ENCODE measurements at places on chromosomes 6 and 20.

DNA sequence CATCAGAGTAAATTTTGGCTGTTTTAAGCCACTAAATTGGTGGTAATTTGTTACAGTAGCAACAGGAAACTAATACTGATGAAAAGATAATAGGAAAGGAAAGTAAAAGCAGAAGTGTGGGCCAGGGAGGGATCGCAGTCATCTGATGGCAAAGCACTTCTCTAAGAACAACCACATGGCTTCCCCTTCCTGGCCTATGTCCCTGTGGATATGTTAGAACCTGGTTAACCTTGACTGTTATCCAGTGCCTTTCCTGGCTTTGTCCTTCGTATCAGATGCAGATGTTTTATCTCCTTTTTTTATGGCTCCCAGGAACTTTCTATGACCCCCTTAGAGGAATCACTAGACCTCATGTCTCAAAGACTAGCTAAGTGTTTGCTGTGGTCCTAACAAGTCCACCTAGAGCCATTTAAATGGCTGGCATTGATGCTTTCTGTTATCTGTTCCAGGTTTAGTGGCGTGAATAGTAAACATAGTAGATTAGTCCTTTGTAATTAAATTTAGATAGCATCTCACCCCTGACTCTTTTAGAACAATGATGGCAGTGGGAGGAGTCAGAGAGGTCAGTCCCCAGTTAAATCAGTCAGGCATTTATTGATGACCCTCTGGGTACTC, 79.2 kb upstream of the PHACTR2 start:
- DNase-seq = no peak

GRCh38 chr20:37228082-37228481, 33.5 kb downstream of the GHRH start:
- DNase-seq = no peak

GRCh38 chr20:59028812-59029211, 3.3 kb downstream of the ATP5F1E start:
- DNase-seq = no peak

DNA sequence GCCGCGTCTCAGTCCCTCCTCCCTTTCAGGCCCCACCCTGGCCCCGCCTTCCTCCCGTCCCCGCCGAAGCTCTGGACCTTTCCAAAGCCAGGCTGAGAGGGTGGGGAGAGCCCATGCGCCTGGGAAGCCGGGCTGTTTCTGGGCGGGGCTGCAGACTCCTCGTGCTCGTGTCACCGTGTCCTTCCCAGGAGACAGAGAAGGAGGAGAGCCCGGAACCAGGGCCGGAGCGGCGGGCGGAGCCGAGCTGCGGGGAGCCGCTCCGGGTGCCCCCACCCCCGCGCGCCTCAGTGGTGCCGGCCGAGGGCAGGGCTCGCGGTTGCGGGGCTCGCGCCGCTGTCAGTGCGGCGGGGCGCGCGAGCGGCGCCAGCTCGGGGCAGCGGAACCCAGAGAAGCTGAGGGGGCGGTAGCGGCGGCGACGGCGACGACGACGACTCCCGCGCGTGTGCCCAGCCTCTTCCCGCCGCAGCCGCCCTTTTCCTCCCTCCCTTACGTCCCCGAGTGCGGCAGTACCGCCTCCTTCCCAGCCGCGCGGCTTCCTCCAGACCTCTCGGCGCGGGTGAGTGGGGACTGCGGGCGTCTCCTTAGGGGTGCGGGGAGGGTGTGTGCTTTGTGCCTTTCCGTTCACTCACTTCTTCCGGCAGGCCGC, at the start of gene RALY:
TSS of gene RALY (plus strand) at position 336 of the 646 bp plus-strand sequence. CDS start 78,164 bp downstream, outside the sequence.
- peak; percentile 88 for DNase-seq

- DNase-seq = peak; percentile 12
Measured at GRCh38 chr6:14309516-14309915, 191.9 kb downstream of the CD83 start.

- no peak for DNase-seq
Measured at GRCh38 chr20:11372876-11373790, 544.6 kb upstream of the BTBD3 start.

DNA sequence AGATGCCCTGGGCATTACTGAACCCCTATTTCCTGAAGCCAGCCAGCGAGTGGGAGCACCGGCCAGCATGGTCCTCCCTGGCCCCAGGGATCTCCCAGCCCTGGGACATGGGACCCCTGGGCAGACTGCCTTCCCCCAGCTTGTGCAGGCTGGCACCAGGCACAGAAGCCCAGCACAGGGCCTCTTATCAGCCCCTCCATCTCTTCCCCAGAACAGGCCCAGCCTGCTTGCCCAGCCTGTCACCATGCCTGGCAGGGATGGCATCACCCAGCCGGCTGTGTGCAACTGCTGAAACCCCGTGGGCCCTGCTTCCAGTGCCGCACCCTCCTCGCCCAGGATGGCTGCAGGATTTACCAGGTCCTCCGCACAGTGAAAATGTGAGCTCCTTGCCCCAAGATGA, 6.1 kb upstream of the OSBPL2 start:
- DNase-seq = no peak

DNA sequence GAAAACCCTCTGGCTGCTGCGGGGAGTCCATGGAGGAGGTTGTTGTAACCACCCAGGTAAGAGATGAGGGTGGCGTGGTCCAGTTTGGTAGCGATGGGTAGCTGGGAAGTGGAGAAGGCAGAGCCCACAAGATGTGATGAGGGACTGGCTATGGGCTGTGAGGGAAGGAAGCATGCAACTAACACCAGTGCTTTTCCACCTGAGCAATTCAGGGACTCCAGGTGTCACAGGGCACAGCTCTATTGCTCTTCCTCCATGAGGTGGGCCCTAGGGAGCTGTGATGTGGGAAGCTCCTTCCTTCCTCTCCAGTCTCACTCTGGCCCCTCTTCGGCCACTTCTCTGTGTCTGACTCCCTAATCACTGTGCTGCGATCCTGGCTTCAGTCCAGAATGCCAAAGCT, 32.4 kb upstream of the TGM6 start:
- DNase-seq = no peak

GRCh38 chr6:31356216-31356945, 598 bp downstream of the HLA-B start:
- DNase-seq = no peak

- DNase-seq = no peak
Measured at GRCh38 chr6:169746556-169746955, 4.8 kb downstream of the DYNLT2 start.

GRCh38 chr6:167351656-167352345, 26.9 kb downstream of the TTLL2 start:
- no peak for DNase-seq

DNA sequence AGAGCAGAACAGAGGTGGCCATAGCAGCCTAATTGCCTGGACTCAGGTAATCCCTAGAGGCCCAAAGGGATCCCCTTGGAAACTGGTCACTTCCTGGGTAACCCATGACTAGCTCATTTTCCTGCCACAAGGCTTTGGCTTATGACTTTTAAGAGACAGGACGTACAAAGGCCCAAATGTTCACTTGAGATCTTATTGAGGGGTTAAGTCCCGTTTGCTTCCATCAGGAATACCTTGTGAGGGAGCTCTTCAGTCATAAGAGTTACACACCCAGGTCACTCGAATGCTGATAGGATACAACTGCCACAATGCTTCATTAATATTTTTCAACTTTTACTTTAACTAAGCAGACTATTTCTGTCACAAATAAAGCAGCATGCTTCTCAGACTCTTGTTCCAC, 51.7 kb downstream of the TMEM170B start:
- DNase-seq = no peak

GRCh38 chr6:169371344-169372127, 117.9 kb upstream of the THBS2 start:
- no peak for DNase-seq

DNA sequence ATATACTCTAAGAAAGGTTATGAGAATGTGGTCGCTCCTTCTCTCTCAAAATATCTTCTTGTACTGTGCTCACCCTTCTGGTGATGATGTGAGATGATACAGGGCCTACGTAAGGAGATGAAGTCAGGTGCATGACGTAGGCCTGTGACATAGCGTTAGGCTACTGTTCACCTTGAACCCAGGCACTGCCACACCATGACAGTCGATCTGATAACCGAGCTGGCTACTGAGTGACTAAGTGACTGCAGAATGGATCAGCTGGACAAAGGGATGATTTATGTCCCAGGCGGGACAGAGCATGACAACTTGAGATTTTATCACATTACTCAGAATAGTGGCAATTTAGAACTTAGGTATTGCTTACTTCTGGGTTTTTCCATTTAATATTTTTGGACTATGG, 11.2 kb downstream of the SLC24A3 start:
- no peak for DNase-seq

DNA sequence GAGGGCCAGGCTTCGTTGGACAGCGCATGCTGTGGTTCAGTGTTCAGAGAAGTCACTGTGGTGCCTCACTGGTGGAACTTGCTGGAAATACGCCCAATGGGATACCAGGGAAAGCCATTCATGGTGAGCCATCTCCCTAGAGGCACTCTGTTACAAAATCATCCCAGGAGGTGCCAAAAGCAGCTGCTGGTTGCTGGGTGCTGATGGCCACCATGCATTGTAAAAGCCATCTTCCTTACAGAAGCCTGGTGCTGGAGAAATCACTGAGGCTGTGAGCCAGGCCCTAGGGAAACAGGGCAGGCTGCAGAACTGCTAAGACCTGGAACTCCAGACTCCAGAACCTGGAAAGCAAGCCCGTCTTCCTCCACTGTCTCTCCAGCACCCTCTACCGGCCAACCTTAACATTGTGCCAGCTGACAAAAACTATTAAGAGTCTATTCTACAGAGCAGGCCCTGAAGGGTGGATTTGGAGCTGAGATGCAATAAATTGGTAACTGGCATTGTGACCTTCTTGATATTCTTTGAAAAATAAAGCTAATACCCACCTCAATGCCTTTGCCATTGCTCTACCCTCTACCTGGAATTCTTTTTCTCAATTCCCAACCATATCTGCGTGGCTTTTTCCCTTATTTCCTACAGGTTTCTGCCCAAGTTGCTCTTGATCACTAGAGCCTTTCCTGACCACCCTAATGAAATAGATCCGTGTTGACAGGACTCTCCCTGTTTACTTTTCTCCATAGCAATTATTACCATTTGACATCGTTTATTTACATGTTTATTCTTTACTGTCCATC, 18.5 kb downstream of the SNRPB start:
- peak; percentile 68 for DNase-seq

DNA sequence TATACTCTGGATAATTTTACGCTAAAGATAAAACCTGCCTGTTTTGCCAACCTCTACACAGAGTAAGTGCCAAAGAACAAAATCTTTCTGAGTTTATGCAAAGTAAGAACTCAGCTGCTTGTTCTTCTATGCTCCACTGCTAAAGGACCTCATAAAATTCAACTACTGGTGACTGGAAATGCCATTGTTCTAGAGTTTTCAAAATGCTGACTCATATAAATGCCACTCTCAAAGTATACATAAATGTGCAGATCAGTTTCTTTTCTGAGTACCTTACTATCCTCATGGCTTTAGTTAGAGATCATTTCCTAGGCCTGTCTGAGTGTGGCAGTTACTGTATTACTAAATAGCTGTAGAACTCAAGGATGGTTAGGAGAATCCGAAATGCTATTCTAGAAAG, 45.6 kb downstream of the LYRM4 start:
- no peak for DNase-seq

DNA sequence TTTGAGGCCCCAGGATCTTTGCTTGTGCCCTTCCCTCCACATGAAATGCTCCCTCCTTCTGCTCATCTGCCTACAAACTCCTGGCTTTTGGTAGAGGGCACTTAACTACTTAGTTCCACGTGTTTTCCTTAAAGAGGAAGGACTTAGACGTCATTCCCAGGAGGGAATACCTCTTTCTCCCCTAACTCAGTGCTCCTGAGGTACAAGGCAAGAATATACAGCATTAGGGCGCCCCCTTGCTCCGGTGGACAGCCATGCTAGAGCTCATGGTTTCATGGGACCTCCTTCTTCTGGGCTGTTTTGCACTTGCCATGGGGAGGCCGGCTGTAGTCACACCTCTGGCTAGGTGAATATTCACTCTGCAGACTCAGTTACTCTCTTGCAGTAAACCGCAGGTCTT, 93.8 kb upstream of the LY86 start:
- no peak for DNase-seq

GRCh38 chr6:168362276-168362990, 42.9 kb upstream of the DACT2 start:
- DNase-seq = no peak

DNA sequence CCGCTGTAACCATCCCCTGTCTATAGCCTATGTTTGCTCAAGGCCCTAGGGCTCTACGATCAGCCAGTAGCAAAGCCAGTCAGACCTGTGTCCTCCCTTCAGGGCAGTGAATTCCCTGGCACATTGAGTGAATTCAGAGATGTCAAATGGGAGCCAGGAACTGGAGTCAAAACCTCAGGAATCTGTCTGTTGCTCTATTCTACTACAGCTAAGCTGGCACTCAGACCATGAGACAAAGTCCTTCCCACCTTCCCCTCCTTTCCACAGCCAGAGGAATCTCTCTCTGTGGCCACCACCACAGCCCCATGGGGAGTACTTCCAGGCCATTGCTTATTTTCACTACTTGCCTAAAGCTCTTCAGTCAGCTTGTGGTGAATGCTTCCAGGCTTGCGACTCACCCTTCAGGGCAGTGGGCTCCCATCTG, 82.0 kb downstream of the PKIB start:
- no peak for DNase-seq
